ENCODE measurements at places on chromosomes 1 and 21. TPM values are rescaled to one million over a fixed set of nuclear protein-coding genes. Genes with fewer than 3 reads are reported as not detected.

GRCh38 chr1:117580882-117581281, 25.0 kb upstream of the TENT5C start:
- DNase-seq: no peak

- DNase-seq: no peak
Observed at GRCh38 chr1:1236176-1236763, 4.2 kb downstream of the B3GALT6 start.

GRCh38 chr1:169250795-169251194, 116.8 kb downstream of the NME7 start:
- DNase-seq: no peak

Gene PHTF1
- total RNA-seq: 16.6 TPM

Gene CHAF1B
- total RNA-seq: 4.5 TPM

Measured in mammary epithelial cell (primary cell).